Ovary (tissue), 10 donors: ENCODE measurements at places on chromosomes 12 and 14. TPM values are rescaled to one million over a fixed set of nuclear protein-coding genes. Genes with fewer than 3 reads are reported as not detected.

The STYK1 gene
- not detected for total RNA-seq

DNA sequence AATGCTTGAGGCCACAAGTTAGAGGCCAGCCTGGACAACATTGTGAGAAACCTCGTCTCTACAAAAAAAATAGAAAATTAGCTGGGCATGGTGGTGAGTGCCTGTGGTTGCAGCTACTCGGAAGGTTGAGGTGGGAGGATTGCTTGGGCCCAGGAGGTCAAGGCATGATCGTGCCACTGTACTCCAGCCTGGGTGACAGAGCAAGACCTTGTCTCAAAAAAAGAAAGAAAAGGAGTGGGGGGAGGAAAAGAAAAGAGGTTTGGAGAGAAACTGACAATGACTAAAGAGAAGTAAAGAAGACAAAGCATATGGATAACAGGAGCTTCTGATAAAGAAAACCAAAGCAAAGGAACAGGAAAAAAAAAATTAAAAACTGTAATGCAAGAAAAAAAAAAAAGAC is 37.4 kb upstream of the SELPLG start:
- no peaks in the 10 kb centered on the region for H3K27me3 ChIP-seq
- peaks cover 5% of the 10 kb centered on the region for H3K4me1 ChIP-seq
- H3K4me3 ChIP-seq = no peak overlapping the region
- no peak overlapping the region for H3K27ac ChIP-seq
- DNase-seq = no peak

The KLRK1 gene
- total RNA-seq = 1.1 TPM

GRCh38 chr12:122672515-122672914 is 30.6 kb downstream of the HCAR2 start:
- H3K4me1 ChIP-seq = no peaks in the 10 kb centered on the region
- DNase-seq = no peak
- H3K36me3 ChIP-seq = no peaks in the 10 kb centered on the region
- no peak overlapping the region for H3K27ac ChIP-seq

The OR4K14 gene
- total RNA-seq = not detected

DNA sequence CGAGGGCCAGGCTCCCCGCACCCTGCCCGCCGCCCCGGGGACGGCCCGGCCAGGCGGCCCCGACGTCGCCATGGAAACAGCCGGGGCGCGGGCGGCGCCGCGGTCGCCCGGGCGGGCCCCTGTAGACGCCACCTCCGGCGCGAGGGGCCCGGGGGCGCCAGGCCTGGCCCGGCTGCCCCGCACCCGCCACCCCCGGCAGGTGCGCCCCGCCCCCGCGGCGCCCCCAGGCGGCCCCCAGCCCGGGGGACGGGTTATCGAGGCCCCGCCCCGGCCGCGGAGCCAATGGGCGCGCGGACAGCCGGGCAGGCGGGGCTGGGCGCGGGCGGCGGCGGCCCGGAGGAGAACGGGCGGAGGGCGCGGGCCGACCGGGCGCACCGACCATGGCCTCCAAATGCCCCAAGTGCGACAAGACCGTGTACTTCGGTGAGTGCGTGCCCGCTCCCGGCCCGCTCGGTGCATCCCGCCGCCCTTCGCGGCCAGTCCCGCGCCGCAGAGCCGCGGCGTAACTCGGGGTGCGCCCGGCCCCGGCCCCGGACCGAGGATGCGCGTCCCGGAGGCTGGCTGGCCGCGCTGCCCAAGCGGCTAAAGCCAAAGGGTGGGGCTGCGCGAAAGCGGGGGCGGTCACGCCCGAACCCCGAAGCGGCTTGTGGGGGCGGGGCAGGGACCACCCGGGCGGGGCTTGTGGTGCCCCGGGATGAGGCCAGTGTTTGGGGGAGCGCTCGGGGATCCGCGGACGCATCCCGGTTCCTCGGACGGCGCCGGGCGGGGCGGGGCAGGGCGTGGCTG is at the start of gene CRIP2:
TSS of gene CRIP2 (plus strand) at position 339 of the 786 bp plus-strand sequence. CDS start at position 381, 42 bp downstream.
- no peaks in the 10 kb centered on the region for H3K36me3 ChIP-seq
- peaks cover 17% of the 10 kb centered on the region for H3K4me1 ChIP-seq
- no peak within 1 kb of the TSS for H3K27ac ChIP-seq
- peak; percentile 66 for DNase-seq
- H3K27me3 ChIP-seq = no peaks in the 10 kb centered on the region

DNA sequence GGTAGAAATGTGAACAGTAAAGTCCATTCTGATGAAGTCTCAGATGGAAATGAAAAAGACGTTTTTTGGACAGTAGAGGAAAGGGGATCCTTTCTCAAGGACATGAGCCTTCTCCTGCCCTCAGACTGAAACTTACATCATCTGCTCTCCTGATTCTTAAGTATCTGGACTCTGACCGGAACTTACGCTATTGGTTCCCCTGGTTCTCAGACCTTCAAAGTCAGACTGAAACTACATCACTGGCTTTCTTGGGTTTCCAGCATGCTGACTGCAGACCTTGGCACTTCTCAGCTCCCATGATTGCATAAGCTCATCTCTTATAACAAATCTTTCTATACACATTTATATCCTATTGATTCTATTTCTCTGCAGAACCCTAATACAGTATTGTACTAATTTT is 291.0 kb downstream of the SNAPC1 start:
- H3K4me3 ChIP-seq = no peak overlapping the region
- H3K36me3 ChIP-seq = no peaks in the 10 kb centered on the region
- H3K27ac ChIP-seq = no peak overlapping the region
- no peaks in the 10 kb centered on the region for H3K4me1 ChIP-seq
- no peak for DNase-seq

GRCh38 chr12:15842108-15842507 is 40.1 kb upstream of the STRAP start:
- no peaks in the 10 kb centered on the region for H3K36me3 ChIP-seq
- H3K27me3 ChIP-seq = no peaks in the 10 kb centered on the region
- DNase-seq = no peak
- H3K27ac ChIP-seq = no peak overlapping the region
- no peak overlapping the region for H3K4me3 ChIP-seq
- H3K4me1 ChIP-seq = no peaks in the 10 kb centered on the region

GRCh38 chr12:107990325-107990724 is 138.8 kb upstream of the WSCD2 start:
- H3K4me3 ChIP-seq = no peak overlapping the region
- H3K4me1 ChIP-seq = no peaks in the 10 kb centered on the region
- no peak for DNase-seq
- H3K27ac ChIP-seq = no peak overlapping the region
- H3K27me3 ChIP-seq = no peaks in the 10 kb centered on the region
- no peaks in the 10 kb centered on the region for H3K36me3 ChIP-seq

DNA sequence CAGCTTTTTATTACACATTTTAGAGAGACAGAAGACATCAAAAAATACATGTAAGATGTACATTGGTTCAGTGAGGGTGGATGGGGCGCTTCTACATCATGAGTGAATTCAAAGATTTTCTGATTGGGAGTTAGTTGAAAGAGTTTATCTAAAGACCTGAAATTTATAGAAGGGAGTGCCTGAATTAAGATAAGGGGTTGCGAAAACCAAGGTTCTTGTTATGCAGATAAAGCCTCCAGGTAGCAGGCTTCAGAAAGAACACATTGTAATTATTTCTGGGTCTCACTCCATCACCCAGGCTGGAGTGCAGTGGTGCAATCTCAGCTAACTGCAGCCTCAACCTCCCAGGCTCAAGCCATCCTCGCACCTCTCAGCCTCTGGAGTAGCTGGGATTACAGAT is 26.2 kb upstream of the TMPO start:
- DNase-seq = no peak

The KRT7 gene
- total RNA-seq = 3.7 TPM

DNA sequence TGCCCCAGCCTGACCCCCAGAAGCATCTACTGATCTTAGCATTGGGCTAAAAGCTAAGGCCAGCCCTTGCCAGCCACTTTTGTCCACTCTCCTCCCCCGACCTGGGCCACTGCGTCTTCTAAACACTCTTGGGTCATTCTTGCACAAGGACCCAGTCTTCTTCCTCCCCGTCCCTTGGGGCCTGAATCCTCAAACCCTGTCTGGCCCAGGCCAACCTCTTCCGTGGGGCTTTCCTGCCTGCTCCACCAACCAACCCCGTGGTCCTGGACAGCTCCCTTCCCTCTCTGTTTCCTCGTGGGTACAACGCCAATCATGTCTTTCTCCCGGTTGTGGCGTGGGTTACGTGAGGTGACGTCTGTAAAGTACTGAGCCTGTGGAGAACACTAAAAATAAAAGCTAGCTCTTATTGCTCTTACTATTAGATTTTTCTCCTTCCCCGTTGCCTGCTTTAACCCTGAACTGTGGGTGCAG is 21.5 kb downstream of the FAM222A start:
- no peak overlapping the region for H3K27ac ChIP-seq
- DNase-seq = peak; percentile 6
- H3K36me3 ChIP-seq = no peaks in the 10 kb centered on the region
- H3K4me1 ChIP-seq = peaks cover 2% of the 10 kb centered on the region

DNA sequence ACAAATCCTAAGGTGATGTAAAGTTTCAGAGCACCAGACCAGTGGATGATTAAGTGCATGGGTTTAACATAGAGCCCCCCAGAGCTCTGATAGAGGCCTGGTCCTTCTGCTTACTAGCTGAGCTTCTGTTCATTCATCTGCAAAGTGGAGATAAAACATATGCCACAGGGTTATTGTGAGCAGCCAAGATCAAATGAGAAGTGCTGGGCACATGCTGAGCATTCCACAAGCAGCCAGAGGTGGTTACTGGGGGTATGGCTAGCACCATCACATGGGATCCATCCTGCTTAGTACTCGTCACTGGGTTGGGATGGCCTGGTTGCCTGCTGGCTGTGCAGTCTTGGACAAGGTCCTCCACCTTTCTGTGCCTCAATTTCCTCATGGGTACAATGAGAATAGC is 18.0 kb upstream of the SMUG1 start:
- H3K36me3 ChIP-seq = no peaks in the 10 kb centered on the region
- H3K27ac ChIP-seq = no peak overlapping the region
- no peak for DNase-seq
- H3K27me3 ChIP-seq = no peaks in the 10 kb centered on the region
- H3K4me3 ChIP-seq = no peak overlapping the region

The NEUROD4 gene
- total RNA-seq = not detected

The MIP gene
- total RNA-seq = not detected

The TAS2R46 gene
- total RNA-seq = 2.0 TPM

DNA sequence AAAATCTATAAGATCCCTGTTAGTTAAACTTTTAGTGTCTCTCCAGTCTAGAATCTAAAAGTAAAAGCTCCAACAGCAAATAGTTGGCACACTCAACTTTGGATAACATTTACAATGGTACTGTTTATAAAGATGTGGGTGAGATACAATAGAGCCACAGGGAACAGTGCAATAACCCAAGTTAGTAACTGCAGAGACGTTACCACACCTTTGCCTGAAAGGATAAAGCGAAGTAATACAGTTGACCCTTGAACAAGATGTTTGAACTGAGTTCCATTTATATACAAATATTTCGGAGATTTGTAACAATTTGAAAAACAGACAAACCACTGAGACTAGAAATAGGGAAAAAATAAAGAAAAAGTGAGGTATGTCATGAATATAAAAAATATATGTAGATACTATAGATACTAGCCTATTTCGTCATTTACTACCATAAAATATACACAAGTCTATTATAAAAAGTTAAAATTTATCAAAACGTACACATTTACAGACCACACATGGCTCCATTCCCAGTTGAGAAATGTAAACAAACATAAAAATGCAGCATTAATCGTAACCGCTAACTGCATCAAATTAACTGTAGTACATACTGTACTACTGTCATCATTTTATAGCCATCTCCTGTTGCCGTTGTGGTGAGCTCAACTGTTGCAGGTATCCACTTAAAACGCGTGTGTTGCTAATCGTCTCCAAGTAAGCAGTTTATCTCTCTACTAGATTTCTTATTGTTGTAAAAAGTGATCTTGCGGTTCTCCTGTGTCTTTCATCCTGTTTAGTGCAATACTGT is 56.5 kb upstream of the HIF1A start:
- no peak overlapping the region for H3K4me3 ChIP-seq
- H3K27ac ChIP-seq = no peak overlapping the region
- H3K27me3 ChIP-seq = no peaks in the 10 kb centered on the region
- no peaks in the 10 kb centered on the region for H3K4me1 ChIP-seq

- no peak overlapping the region for H3K27ac ChIP-seq
- no peak overlapping the region for H3K4me3 ChIP-seq
- no peaks in the 10 kb centered on the region for H3K36me3 ChIP-seq
- no peaks in the 10 kb centered on the region for H3K27me3 ChIP-seq
- H3K4me1 ChIP-seq = peaks cover 7% of the 10 kb centered on the region
- DNase-seq = no peak
Measured at GRCh38 chr12:109134186-109134917, 18.0 kb downstream of the ACACB start.

- no peak overlapping the region for H3K4me3 ChIP-seq
- H3K4me1 ChIP-seq = no peaks in the 10 kb centered on the region
- no peak for DNase-seq
- no peaks in the 10 kb centered on the region for H3K36me3 ChIP-seq
- no peaks in the 10 kb centered on the region for H3K27me3 ChIP-seq
Measured at GRCh38 chr12:43097471-43097870, 454.5 kb downstream of the ADAMTS20 start.

DNA sequence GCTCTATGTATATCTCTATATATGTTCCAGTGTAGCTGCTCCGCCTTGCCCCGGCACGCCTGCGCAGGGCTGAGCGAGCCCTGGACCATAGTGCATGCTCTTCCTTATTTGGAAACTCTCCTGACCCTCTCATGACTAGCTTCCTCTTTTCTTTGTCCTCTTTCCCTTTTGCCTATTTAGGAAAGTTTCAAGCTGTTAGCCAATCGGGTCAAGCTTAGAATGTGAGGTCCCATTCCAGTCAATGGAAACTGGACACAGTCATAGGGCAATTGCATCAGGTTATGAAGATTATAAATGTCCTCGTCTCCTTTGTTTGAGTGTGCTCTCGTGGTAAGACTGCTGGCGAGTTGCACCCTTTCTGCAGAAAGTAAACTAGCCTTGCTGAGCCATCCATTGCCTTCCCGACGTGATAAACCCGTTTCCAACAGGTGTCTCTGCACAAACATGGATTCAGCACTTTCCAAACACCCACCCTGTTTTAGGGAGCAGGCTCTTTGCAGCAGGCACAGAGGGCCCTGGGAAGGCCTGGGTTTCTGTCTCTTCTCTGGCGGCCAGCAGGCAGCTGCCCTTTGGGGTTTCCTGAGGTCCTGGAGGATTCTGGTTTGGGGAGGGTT is 30.9 kb downstream of the CCDC92 start:
- H3K27me3 ChIP-seq = no peaks in the 10 kb centered on the region
- no peak overlapping the region for H3K4me3 ChIP-seq
- H3K27ac ChIP-seq = no peak overlapping the region

- H3K4me1 ChIP-seq = peaks cover 13% of the 10 kb centered on the region
- H3K36me3 ChIP-seq = no peaks in the 10 kb centered on the region
- no peaks in the 10 kb centered on the region for H3K27me3 ChIP-seq
- H3K27ac ChIP-seq = peak overlapping the region; percentile 21
Measured at GRCh38 chr14:73461478-73462047, 3.2 kb upstream of the NUMB start.

The BCAT1 gene
- total RNA-seq = 62.1 TPM

GRCh38 chr12:126114441-126114840 is 1049.2 kb downstream of the AACS start:
- H3K4me3 ChIP-seq = no peak overlapping the region
- H3K27ac ChIP-seq = no peak overlapping the region
- no peaks in the 10 kb centered on the region for H3K27me3 ChIP-seq
- no peak for DNase-seq
- no peaks in the 10 kb centered on the region for H3K4me1 ChIP-seq

The PTPRR gene
- total RNA-seq = 0.20 TPM

The KIF5A gene
- not detected for total RNA-seq

- no peaks in the 10 kb centered on the region for H3K4me1 ChIP-seq
- H3K27ac ChIP-seq = no peak overlapping the region
- DNase-seq = no peak
- H3K27me3 ChIP-seq = no peaks in the 10 kb centered on the region
Measured at GRCh38 chr12:128994856-128995255, 141.6 kb downstream of the GLT1D1 start.

The ZNF664 gene
- total RNA-seq = 67.8 TPM
